CD4-positive, CD25-positive, alpha-beta regulatory T cell (primary cell): ENCODE measurements at places on chromosomes 4 and X.
A peak's percentile ranks its signal among the peaks of the same experiment; 100 is the strongest.

DNA sequence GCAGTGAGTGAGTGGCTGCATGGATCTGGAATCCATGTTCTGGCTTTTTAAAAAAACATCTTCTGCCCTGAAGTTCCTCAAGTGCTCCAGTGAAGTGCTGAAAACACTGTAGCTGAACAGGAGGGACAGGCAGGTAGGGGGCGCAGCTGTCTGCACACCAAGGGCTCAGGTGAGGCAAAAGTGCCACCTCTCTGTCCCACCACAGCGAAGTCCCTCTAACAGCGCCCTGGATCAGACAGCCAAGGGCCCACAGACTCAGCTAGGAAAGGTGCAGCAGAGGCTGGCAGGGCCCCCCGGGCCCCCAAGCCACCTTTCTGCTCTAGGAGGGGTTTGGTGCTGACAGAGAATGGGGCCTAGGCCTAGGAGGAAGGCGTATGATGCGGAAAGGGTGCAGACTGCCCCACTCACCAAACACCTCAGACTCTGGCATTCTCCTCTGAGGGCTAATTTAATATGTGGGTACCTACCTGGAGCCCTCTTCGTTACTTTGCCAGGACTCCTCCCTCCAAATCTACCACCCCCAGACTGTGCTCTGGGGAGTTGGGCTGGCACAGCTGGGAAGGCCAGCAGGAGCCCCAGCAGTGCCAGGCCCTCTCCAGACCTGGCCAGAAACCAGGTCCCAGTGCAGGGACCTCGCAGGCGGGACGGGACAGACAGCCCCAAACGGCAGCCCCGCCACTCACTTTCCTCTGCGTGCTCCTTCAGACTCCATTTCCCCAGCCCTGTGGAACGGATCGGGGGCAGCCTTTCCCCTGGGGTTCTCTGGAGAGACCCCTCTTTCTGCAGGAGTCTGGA lies 73.7 kb downstream of the ENPP6 start:
- no peak for DNase-seq

- DNase-seq = no peak
Observed at GRCh38 chr4:183241721-183242151, 78.3 kb downstream of the CLDN22 start.

- DNase-seq = no peak
Observed at GRCh38 chrX:6384371-6384770, 150.5 kb downstream of the VCX3A start.

DNA sequence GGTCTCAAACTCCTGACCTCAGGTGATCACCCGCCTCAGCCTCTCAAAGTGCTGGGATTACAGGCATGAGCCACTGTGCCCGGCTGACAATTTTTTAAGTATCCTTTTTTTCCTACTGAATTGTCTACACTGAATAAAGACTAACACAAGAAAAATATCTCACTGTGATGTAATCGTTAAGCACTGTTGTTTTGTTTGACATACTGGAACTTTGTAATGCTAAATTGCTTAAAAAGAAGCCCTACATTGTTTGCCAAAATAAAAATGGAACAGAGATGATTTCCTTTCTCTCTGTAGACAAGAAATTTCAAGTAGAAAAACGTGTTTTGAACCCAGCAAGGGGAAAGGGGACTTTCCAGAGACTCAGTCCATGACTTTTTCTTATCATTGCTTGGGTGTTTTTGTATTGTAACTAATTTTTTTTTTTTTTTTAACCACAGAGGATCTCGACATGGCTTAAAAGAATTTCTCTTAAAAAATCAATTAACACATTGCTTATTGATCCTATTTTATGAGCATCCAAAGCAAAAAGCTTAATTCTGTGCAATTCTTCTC lies 74.9 kb downstream of the TMEM156 start:
- no peak for DNase-seq

GRCh38 chr4:110860901-110861300 lies 238.0 kb upstream of the PITX2 start:
- DNase-seq = no peak

- no peak for DNase-seq
Observed at GRCh38 chr4:8409264-8410065, 31.1 kb downstream of the ACOX3 start.

GRCh38 chr4:110793381-110793801 lies 170.5 kb upstream of the PITX2 start:
- no peak for DNase-seq

DNA sequence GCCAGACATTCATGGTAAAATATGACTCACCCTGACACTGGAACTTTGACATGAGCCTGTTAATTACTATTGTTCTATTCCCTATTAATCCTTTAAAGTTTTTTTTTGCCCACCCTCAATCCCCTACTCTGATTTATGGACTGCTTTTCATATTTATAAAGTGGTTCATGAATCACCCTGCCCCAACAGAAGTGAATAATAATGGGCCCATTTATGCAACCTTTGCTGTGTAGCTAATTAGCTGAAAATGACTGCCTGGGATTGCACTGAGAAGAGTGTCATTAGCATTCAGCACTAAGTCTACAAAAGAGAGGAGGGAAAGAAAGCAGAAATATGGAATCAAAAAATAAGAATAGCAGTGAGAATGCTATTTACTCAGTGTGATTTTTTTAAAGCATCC lies 154.3 kb downstream of the COMMD8 start:
- DNase-seq = no peak

DNA sequence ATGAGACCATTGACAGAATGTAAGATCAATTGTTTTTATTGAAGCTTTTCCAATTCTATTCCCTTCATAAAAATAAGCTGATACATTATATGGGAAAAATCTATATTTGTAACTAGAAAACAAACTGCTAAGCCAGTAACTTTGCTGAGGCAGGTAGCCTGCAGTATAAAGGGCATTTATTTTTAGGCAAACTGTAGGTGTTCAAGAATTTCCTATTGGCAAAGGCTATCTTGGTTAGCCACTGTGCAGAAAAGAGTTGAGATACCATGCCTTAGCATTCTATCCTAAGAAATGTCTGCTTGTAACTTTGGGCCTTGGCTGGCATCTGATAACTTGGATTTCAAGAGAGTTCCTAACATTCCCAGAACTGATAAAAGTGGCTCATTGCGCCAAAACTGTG lies 18.5 kb upstream of the PRRG1 start:
- no peak for DNase-seq

DNA sequence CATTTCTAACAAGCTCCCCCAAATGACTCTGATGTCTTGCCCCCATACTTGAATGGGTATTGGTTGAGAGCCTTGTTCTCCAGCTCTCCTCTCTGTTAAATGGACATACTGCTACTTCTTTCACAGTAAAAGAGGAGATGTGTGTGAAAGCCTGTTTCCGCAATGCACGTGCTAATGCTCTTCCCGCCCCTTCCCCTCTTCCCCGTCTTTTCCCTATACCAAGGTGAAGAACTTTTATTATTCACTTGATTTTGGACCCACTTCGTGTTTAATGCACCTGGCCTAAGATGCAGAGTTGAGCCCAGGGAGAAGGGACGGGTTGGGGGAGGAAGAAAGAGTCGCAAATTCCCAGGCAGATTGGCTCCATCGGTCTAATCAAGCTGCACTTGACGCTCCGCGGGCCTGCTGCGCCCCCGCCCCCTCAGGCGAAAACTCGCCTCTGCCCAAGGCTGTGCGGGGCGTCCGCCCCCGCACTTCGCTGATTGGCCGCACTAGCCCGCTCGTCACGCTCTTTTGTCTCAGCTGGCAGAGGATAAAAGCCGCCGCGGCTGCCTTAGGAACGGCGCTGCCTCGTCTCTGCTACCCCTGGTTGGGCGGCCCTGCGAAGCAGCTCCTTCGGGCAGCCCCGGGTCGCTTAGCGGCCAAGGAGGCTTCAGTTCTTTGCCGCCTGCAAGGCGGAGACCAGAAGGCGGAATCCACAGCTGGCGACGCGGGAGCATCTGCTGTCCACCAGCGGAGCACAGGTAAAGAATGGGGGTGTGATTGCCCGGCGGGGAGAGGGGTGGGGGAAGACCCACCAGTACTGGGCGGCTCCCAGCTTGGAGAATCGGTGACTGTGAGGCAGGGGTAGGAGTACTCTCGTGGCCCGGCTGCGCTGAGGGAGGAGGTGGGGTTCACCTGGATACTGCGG lies at the start of gene ZCCHC12:
Gene ZCCHC12, plus strand, starts transcription at position 562 of the 910 bp plus-strand sequence. CDS start 1,421 bp downstream, outside the sequence.
- peak; percentile 35 for DNase-seq

DNA sequence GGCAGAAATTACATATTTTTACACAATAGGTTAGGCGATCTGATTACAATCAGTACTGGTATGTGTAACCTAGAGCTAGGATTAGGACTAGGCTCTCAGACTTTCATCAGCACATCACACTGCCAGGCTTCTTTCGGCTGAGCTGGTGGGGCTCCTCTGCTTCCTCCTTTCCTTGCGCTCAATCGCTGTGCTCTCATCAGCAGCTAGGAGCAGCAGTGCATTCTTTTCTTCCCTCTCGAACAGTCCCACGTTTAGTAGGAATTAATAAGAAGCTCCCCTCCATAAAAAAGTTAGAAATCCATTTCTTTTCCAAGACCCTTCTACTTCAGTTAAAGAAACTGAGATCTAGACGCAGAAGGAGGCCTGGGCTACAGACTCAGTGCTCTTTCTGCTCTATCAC lies 350.4 kb downstream of the SPRY1 start:
- no peak for DNase-seq

DNA sequence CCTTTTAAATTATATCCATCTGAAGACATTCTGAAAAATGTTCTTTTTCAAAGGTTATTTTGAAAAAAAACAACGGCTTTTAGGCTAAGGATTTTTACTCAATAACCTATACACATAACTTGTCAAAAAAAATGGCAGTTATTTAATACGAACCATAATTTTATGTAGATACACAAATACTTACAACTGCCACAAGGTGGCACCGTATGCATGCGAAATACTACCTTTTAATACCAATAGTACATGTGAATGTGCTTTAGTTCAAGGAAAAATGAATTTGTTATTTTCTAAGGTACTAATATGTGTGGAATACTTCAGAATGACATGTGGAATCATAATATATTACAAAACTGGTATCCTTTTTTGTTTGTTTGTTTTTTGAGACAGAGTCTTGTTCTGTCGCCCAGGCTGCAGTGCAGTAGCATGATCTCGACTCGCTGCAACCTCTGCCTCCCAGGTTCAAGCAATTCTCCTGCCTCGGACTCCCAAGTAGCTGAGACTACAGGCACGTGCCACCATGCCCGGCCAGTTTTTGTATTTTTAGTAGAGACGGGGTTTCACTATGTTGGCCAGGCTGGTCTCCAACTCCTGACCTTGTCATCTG lies 4.6 kb upstream of the MAD2L1 start:
- peak; percentile 68 for DNase-seq

GRCh38 chrX:110743679-110744340 lies 51.8 kb downstream of the CHRDL1 start:
- no peak for DNase-seq

GRCh38 chrX:150847088-150847487 lies 51.4 kb downstream of the CD99L2 start:
- no peak for DNase-seq

DNA sequence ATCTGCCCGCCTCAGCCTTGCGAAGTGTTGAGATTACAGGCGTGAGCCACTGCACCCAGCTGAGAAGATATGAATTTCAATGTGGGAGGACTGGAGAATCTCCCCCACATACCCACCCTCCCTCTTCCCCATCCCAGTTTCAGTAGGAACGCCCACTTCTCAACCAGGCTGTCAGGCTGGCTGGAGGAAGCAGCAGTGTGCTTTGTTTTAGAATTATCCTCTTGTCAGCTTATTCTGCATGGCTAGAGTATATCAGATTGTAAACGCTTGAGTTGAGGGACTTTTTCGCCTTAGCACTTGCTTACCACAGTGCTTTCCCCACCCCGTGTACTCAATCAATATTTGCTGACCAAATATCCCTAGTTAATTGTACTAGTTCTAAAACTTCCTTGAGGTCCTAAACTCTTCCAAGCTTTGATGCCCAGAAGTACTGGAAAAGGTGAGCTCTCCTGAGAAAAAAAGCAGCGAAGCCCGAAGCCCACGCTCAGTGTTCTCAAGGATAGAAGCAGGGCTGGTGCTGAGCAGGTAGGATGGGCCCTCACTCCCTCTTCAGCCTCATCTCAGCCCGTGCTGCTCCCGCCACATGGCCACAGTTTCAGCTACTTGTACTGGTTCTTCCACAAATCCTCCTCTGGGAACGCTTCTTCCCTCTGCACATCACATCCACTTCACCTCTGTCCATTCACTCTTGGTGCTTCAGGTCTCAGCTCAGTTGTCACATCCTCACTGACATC lies 7.3 kb upstream of the ARHGAP10 start:
- DNase-seq = no peak

GRCh38 chr4:2962614-2963174 lies 512 bp downstream of the NOP14 start:
- DNase-seq = no peak

- no peak for DNase-seq
Observed at GRCh38 chr4:78601013-78601412, 49.4 kb downstream of the ANXA3 start.

GRCh38 chr4:71472946-71473345 lies 134.1 kb downstream of the SLC4A4 start:
- no peak for DNase-seq

GRCh38 chrX:10240918-10241317 lies 84.1 kb downstream of the CLCN4 start:
- DNase-seq = no peak

DNA sequence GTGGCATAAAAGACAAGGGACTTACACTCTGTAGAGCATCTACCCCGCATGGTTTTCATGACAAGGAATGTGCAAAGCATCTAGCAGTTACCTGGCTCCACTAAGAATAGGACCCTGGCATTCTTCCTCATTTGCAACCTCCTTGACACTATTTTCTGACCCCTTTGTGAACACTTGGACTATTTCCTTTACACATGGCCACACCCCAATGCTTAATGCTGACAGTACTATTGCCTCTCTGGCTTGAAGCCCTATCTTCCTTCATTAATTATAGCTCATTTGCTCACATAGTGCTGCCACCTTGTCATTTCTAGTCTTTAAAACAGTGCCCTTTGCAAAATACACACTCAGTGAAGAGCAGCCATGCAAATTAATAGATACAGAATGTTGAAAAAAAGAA lies 226.3 kb upstream of the VCX3A start:
- no peak for DNase-seq

DNA sequence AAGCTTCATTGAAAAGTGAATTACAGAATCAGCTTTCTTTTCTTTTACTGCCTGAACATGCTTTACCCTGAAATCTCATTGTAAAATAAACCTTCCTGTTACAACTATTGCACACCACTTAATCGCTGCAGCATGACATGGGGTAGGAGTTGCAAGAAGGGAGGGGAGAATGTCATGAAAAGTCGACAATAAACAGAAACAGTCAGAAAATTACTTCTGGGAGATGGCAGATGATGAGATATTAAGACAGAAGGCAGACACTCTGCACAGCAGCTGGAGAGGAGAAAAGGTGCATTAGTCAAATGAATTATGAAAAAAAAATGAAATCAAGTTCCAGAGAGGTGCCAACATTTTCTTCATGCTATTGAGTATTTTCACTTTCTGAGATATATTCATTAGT lies 287.7 kb downstream of the PCDH7 start:
- no peak for DNase-seq

- no peak for DNase-seq
Observed at GRCh38 chr4:24862073-24862751, 50.6 kb downstream of the CCDC149 start.

DNA sequence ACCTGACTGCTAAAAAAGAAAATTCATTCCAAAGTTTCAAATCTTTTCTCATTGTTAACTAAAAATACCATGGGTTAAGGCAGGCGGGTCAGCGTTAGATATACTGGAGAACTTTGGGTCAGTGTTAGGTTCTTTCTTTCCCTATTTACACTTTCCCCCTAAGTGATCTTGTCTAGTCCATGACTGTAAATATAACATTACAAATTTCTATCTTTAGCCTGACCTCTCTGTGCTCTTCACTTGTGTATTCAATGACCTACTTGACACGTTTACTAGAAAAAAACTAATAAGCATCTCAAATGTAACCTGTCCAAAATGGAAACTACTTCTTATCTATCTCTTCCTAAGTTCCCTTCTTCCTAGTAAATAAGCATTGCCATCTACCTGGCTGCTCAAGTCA lies 95.3 kb downstream of the JADE1 start:
- DNase-seq = no peak

- no peak for DNase-seq
Observed at GRCh38 chr4:1749370-1749769, 28.0 kb downstream of the TACC3 start.
